ENCODE measurements at places on chromosomes 13 and 19.

GRCh38 chr13:105220881-105221280, 1314.6 kb downstream of the EFNB2 start:
- no peak for DNase-seq

DNA sequence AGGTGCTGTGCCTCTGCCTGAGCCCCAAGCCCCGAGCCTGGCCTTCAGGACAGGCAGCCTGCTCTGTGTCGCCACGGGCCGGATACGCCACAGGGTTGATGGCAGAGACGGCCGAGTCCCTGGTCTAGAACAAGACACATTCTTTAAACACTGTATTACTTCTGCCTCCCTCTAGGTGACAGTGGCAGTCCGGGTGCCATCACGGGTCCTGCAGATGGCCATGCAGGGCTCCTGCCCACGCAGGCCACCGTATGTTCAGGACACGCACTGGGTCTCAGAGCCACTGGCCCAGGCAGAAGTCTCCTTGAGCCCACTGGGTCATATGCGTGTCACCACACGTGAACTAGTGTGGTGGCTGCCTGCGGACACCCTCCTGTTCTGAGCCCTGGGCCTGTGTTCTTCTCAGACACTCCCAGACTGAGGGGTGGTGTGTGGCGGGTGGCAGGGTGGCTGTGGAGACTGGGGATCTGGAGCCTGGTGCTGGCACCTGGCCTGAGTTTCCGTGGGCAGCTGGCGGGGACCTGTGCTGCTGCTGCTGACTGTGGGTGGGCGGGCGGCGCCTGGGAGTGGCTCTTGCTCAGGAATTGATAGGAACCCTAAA, 4.4 kb downstream of the PLEKHJ1 start:
- no peak for DNase-seq

DNA sequence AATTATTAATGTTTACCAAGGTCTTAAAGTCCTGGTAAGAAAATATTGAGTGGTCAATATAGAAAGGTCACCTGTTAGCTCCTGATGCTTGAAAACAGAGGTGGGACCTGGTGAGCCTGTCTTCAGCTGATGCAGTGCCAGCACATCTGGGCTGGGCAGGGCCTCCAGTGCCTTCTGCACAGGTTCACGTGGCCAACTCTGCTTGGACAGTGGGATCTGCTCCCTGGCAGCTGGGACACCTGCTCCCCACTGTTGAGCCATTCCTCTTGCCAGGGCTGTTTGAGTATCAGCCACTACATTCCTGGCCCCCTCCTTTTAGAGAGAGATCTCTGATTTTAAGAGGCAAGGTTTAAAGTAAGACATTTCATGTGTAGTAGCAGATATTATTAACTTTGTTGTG, 135.0 kb downstream of the TM9SF2 start:
- no peak for DNase-seq

DNA sequence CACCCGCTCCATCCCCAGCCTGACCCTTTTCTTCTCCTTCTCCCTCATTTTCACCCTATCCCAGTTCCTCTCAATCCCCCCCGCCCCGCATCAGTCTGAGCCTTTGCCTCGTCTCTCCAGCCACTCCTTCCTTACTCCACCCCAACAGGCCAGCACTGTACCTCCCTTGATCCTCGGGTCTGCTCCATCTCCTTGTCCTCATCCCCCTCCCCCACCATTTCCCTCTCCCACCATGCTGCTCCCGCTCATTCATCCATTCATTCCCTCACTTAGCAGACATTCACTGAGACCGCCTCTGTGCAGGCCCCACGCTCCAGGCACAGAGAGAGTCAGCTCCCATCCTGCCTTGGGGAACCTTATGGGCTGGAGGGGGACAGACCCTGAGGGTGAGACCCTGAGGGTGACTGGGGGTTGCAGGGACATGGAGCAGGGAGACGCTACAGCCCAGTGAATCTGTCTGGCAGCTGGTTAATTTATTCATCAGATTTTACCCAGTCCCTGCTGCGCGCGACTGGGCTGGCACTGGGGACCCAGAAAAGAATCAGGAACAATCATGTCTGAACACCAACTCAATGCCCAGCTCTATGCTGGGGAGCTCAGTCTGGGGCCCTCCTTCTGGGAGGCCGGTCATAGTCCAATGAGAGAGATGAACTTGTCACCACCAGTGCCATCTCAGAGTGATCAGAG, 881 bp downstream of the ARHGAP33 start:
- no peak for DNase-seq

DNA sequence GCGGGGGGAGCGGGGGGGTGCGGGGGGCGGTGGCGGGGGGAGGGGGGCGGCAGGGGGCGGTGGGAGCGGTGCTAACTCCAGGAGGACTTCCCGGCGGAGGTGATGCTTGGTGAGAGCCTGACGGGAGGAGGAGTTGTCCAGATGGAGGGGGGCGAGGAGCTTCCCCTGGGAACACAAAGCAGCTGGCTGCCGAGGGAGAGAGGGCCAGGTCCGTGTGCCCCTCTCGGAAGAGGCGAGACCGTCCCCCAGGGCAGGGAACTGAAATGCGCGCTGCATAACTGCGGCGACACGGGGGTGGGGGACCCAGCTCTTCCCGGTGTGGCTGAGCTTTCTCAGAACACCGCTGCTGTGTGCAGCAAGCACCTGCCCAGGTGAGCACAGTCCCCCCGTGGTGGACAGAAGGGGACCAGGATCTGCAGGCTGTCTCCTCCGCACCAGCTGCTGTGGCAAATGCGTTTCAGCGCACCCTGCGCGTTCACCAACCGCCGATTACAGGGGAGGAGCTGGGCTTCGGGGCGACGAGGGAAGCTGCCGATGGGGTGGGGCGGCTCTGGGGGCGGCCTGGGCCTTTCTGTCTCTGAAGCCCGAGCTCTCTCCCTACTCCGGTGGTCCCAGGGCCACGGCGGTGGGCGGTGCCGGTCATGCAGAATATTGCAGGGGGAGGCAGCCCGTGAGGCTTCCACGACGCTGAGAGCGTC, 54.7 kb upstream of the F7 start:
- DNase-seq: no peak

- no peak for DNase-seq
Measured at GRCh38 chr19:15357906-15358305, 21.7 kb downstream of the AKAP8 start.

DNA sequence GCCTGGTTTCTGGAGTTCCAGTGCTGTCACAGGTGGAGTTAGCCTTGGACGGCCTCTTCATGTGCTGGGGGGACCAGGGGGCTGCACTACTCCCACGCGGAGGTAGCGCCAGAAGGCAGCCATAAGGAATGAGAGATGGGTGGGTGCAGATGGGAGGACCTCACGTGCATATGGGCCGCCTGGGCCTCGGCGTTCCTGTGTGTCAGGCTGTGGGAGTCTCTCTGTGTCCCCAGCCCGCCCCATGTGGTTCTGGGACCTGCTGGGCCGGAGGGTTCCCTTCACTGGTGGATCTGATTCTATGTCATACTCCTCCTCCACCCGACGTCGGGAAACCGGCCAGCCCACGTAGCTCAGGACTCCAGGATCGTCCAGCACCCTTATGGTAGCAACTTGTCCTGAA, 149.0 kb upstream of the SOX1 start:
- DNase-seq: no peak

GRCh38 chr19:35476149-35476548, 14.1 kb downstream of the KRTDAP start:
- no peak for DNase-seq

- DNase-seq: no peak
Measured at GRCh38 chr13:73702419-73703071, 431.7 kb downstream of the KLF12 start.

DNA sequence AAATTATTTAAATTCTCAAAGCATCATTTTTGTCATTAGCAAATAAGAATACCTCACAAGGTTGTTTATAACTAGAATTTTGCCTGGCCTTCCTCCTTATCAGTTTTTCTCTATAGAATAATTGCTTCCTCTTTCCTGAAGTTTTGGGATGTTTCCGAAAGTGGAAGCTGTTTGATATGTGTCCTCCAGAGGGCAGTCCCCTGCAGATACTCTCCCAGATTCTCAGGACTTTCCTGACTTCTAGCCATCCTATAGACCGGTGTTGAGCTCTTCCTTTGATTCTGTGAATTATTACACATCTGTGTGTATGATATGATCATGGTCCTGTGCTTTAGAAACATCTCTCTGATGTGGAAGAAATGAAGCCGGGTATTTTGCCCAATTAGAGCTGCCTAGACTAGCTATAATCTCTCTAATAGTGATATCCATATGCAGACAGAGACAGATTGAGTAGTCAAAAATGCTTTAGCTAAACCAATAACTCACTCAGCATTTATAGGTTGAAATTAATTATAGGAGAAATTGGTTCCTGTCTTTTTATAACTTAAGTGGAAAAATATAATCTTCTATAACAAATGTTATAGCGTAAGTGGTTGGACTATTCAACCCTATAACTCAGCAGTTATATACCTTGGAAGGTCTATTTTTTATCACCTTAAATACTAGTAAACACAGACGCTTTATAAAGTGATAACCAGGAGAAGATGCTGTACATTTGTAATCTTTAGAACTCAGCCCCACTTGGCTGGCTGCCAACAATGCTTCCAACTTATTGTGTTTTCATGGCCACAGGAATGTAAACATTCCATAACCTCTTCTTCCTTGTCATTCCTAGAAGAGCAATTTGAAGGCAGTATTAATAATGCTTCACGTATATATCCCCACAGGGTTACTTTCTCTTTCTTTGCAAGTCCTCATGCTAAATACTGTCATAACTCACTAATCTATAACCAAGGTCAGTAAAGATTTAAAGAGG, 201.0 kb upstream of the RXFP2 start:
- DNase-seq: no peak

GRCh38 chr19:34276614-34277013, 22.3 kb downstream of the GARRE1 start:
- no peak for DNase-seq

DNA sequence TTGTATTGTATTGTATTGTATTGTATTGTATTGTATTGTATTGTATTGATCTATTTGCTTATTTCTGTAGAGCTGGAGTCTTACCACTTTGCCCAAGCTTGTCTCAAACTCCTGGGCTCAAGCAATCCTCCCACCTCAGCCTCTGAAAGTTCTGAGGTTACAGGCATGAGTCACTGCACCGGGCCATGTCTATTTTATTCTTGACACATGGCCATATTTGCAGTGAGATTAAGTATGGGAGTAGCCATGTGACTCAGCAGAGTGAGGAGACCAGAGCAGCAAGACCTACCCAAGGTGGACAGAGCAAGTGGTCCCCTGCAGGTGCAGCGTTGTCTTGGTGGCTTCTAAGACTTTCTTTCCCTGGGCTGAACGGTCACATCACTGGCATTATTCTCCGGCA, 49.1 kb upstream of the UBAC2 start:
- no peak for DNase-seq

DNA sequence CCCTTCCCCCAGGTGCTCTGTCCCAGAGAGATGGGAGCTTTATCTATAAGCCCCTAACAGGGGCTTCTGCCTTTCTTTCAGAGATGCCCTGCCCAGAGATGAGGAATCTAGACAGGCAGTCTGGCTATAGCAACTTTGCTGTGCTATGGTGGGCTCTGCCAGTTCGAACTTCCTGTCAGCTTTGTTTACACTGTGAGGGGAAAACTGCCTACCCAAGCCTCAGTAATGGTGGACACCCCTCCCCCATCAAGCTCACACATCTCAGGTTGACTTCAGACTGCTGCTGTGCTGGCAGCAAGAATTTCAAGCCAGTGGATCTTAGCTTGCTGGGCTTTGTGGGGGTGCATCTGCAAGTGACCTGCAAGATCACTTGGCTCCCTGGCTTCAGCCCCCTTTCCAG, 21.5 kb downstream of the CYSLTR2 start:
- DNase-seq: no peak

- no peak for DNase-seq
Measured at GRCh38 chr19:15859187-15859586, 38.7 kb downstream of the CYP4F2 start.

DNA sequence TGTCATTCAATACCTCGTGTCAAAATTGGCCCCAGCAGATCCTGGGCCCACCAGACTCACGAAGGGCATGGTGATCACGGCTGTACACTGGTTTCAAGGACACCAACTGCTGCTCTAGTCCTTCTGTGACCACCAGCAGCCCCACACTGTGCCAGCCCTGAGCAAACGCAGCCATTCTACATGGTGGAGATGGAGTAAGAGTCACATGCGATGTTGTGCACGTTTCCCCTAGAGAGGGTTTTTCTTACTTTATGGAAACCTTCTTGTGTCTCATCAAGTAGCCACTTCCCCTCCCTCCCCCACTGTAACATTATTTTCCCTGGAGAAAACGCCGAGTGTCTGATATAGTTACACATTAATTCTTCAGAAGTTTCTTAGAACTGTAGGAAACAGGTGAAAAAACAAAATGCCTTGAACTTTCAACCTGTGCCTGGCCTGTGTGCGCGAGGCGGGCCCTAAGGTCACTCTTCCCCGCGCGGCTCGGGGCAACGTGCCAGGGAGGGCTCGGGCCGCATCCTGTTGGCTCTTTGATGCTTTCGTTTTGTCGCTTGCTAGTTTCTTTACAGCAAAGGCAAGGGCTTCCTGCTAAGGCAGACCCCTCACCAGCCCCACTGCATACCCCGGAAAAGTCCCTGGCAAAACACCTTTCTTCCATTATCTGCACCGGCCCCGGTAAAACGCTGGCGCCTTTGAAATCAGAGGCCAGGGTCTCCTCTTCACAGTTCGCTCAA, 44.6 kb downstream of the GGACT start:
- DNase-seq: no peak

DNA sequence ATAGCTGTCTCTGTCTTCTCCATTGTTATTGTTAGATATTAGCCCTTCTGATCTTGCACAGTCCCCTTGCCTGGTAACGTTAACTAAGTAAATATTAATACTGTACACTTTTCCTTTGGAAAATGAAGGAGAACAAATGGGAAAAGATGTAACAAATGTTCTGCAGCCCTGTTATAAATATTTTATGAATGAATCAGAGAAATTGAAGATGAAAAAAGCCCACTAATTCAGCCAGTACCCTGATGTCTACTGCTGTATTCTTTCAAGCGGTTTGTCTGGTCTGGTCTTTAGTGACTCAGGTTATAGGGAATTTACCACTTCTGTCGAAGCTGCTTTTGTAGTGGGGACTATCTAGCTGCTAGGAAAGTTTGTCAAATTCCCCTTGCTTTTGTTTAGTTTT, 121.0 kb downstream of the COG6 start:
- no peak for DNase-seq

DNA sequence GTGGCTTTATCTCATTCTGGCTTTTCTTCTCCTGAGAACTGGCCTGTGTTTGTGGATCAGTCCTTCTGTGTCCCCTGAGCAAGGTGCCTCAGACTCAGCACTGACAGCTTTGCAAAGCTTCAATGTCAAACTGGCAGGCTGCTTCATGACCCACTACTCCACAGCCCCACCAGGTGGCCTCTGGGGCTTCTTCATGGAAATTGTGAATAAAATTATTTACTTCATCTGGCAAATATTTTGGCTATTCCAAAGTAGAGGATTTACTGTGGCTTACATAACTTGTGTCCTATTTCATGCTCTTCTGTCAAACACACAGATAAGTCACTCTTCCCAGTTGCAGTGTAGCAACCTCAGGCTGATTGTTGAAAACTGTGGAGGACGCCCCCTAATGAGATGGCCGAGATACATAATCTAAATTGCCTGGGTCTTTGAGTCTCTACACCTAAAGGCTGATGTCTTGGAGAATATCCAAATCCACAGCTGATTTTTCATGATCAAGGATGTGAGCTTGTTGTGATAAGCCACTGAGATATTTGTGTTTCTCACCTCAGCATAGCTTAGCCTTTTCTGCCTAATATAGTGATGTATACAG, 721.9 kb upstream of the SLC10A2 start:
- DNase-seq: no peak

Data from cerebellar nuclear complex (tissue), 1 donor.